ENCODE measurements at places on chromosomes 12 and 14.
A peak's percentile ranks its signal among the peaks of the same experiment; 100 is the strongest.

DNA sequence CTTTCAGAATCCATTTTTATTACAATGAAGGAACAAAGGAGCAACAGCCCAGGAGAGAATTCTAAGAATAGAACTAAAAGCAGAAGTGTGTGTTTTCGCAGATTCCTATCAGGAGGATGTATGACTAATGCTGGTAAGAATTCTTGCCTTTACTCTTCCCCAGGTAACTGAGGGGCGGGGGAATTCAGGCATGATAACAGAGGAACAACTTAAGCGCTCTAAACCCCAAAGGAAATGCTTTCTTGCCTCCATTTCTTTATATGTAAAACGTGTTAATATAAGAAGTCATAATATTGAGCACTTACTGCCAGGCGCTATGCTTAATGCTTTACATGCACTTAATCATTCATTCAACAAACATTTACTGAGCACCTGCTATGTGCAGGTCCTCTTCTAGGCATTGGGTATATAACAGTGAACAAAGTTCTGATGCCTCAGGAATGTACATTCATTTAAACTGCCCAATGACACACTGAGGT lies 4.5 kb downstream of the HCAR1 start:
- DNase-seq = peak; percentile 55

GRCh38 chr14:95055318-95055717 lies 102.0 kb downstream of the DICER1 start:
- DNase-seq = no peak

DNA sequence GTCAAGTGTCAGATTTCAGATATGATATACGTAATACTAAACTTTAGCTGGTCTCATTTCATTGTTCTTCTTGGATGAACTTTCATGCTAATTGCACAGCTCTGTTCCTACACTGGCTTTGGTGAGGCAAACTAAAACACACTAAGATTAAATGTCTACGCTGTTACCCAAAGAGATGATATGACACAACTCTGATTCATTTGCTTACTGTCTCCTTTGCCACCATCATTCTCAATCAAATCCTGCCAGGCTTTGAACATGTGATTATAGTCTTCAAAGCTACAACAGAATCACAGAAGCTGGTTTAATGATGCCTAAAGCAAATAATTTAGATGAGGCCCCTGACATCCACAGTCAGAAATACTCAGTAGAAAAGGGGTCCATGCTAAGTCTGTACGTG lies 37.7 kb downstream of the MDGA2 start:
- no peak for DNase-seq

- DNase-seq = no peak
Measured at GRCh38 chr14:77640756-77641533, 24.5 kb upstream of the SPTLC2 start.

DNA sequence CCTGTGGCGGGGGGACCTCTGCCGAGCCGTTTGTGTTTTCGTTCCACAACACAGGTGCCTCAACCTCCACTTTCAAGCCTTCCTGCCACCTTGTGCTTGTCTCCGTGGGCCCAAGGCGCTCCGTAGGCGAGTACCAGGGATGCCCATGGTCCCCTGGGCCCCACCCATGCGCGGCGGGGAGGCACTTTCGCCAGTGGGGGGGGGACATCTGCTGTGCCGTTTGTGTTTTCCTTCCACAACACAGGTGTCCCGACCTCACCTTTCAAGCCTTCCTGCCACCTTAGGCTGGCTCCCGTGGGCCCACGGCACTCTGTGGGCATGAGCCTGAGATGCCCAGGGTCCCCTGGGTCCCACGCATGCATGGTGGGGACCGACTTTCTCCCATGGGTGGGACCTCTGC lies 335.9 kb downstream of the ALG10 start:
- DNase-seq = no peak

GRCh38 chr12:119843100-119843499 lies 34.0 kb downstream of the CIT start:
- no peak for DNase-seq
